NCI-H1105 treated with DMSO at 0.1 percent for 48 hours (cell line): ENCODE measurements at places on chromosomes 1 and 21.

DNA sequence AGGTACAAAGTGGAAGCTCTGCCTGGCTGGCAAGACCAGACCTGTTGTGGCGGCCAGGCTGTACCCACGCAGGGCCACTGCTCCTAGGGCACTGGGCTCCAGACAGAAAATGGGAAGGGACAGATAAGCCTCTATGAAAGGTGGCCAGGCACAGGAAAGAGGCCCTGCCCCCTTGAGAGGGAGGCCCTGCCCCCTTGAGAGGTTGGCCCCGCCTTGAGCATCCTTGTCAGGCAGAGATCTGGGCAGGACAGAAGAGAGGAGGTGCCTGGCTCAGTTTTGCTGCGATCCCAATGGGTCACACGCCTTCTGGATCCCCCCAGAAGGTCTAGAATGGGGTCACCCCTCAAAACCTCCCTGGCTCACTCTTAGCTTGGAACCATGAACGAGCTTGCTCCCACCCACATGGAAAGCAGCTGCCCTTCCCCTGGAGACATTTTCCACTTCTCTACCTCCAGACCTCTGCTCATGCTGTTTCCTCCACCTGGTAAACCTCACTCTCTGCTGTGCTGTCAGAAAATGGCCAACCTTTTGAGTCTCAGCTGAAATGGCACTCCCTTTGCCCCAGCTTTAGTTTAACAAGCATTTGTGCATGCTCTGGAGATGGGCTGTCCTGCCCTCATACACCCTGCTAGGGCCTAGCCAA is 17.5 kb upstream of the ECE1 start:
- no peak for DNase-seq

GRCh38 chr1:172429331-172430127 is 9.0 kb downstream of the C1orf105 start:
- DNase-seq, result peak; percentile 45

DNA sequence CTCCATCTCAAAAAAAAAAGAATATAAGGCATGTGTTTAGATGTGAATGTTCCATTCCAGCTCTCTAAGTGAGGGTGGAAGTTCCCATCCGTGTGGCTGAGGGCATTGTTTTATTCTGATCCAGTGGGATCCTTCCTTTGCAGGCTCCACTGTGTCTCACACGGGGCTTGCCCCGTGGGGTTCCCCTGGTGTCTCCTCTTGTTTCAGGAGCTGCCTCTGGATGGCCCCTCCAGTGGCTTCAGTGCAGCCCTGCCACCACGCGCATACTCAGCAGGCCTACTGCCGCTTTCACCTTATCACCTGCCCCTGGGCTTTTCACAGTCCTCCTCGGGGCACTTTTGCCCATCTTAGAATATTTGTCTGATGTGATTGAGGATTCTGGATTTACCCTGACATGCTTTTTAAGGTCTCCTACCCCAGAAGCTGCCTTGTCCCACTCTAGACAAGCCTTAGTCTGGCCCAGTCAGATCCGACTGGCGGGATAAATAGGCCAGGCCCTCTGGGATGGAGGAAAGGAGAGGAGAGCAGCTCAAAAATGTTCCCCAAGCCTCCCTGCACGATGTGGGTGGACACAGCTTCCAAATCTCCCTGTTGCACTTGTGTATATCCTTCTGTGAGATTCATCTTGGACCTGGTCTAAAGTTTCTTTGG is 55.2 kb downstream of the FAM163A start:
- no peak for DNase-seq

GRCh38 chr1:228683428-228683827 is 51.9 kb upstream of the RHOU start:
- no peak for DNase-seq

DNA sequence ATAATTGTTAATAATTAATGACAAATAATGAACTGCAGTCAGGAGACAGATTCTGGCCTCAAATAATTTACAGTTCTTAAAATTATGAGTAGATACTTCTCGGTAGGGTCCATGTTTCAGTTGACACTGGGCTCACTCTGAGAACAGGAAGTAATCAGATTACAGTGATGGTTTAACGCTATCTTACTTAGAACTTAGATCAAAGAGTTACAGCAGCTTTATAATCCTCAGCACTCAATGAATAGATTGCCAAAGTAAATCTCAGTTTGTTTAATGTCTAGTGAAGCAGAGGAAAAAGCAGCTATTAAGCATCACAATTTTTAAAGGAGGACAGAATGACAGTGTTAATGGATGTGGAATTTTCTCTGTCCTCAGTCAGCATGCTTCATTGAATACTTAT is 79.6 kb downstream of the PDE4B start:
- no peak for DNase-seq

GRCh38 chr1:35707601-35708440 is 10.9 kb downstream of the C1orf216 start:
- DNase-seq, result peak; percentile 79

GRCh38 chr1:1264868-1265272 is 8.8 kb downstream of the UBE2J2 start:
- DNase-seq, result no peak

DNA sequence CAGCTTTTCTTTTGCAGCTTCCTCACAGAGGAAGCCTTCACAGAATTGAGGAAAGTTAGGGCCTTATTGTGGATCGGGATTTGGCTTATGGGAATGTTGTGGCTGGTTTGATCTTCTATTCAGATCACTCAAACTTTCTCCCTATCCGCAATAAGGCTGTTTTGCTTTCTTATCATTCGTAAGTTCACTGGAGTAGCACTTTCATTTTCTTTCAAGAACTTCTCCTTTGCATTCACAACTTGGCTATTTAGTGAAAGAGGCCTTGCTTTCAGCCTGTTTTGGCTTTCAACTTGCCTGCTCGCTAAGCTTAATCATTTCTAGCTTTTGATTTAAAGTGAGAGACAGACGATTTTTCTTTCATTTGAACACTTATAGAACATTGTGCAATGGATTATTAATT is 181.9 kb upstream of the B3GALT2 start:
- no peak for DNase-seq

GRCh38 chr1:52602856-52603600 is 857 bp downstream of the GPX7 start:
- DNase-seq, result peak; percentile 29
